ENCODE measurements at places on chromosomes 2 and 18.

DNA sequence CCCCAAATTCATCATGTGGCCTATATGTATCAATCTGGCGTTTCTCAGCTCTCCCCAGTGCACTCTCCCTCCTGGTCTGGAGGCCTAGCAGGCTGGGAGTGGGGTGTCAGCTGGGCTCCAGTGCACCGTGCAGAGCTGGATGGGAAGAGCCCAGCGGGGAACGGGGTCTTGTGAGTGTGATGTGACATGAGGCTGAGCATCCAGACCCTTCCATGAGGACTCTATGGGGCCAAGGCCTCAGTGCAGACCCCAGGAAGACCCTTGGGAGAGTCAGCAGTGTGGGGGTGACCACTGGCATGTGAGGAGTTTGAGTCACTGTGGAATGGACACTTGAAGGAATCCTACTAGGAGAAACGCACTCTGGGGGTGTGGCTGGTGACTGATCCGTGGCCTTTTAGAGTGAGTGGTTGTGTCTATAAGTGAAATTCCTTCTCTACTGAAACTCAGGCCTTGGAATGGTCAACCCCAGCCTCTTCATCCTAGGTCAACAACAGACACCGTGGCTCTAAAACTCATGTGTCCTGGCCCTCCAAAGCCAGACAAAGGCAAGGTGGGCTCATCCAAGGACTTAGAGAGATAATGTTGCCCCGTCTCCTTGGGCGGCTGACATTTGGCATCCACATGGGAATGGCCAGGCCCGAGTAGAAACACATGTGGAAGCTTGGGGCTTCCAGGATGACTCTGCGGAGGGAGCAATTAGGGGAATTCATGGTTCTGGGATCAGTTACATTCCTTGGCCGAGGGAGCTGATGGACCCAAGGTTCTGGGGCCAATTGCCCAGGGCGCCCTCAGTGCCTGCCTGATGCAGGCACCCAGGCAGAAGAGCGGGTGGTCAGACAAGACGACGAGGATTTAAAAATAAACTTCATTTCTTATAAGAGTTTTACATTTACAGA lies 156.0 kb upstream of the TWIST2 start:
- no peak for DNase-seq

- no peak for DNase-seq
Measured at GRCh38 chr2:78984386-78984785, 41.1 kb upstream of the REG3G start.

GRCh38 chr18:37435996-37436395 lies 129.6 kb downstream of the CELF4 start:
- DNase-seq: no peak

DNA sequence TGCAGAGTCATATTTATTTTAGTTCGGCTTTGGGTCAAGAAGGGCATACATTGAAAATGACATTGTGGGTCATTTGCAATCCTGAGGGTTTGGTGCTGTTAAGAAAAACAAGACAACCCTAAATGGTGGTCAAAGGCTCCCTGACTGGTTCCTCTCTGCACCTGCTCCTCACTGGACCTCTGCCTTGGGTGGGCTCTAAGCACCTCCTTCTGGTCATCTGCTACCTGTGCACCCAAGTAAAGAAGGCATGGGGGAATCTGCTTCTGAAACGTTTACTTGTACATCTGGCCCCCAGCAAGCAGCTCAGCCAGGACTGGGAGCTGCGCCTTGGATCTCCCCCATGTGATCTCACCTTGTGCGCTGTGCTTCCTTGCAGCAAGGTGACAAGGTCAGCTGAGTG lies 55.2 kb upstream of the MAL start:
- DNase-seq: no peak

GRCh38 chr2:4353668-4354067 lies 650.3 kb downstream of the DCDC2C start:
- no peak for DNase-seq

DNA sequence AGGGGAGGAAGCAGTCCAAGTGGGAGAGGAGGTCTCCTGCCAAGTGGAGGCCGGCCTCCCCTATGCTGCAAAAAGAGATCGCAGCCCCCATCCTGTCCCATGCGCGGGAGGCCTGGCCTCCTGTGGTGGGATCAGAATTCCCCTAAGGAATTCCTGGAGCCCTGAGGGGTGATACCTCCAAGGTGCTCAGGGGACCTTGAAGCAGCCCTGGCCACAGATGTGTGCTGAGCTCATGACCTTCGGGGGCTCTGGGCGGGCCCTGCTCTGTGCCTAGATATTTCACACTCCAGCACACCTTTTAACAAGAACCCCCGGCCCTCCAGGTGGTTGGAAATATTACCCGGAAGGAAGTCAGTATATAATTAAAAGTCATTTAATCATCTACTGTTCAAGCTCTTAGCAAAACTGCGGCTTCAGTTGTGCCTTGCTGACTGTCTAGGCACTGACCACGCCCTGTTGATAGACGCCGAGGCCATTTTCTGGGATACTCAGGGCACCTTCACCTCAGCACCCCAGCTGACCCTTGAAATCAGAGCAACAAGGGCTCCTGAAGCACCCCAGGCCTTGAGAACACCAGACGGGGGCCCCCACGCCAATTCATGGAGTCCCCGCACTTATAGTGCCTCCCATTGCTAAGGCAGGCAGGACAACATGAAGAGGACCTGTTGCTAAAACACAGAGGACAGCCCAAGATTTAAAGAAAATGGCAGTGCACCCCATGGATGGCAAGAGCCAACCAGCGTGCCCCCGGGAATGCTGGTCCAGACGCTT lies 119.1 kb downstream of the NDUFA10 start:
- DNase-seq: no peak
